ENCODE measurements at places on chromosomes 4 and X.

GRCh38 chr4:20916106-20916505 is 215.8 kb downstream of the PACRGL start:
- no peak for DNase-seq

DNA sequence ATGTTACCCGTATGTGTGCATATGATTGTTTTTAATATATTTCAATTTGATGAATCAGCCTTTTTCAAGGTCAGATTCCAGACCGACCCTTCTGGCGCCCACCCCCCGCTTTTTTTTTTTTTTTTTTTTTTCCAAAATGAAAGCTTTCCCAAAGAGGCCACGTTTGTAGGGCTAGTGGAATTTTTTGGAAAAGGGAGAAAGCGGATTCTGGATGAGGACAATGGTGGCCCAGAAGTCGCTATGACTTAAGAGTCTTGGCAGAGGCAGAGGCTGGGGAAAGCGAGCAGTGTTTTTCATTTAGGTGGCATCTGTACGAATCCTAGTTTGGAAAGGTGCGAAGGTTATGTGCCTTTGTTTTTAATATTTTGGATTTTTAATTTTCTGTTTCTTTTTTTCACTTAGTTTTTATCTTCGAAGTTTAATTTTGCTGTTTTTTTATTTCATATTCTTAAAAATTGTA is 14.6 kb downstream of the NDUFB11 start:
- no peak for DNase-seq

- DNase-seq, result no peak
Measured at GRCh38 chrX:72255445-72255844, 16.6 kb upstream of the ERCC6L start.

GRCh38 chr4:154740462-154740861 is 3.3 kb upstream of the LRAT start:
- peak; percentile 35 for DNase-seq

- no peak for DNase-seq
Measured at GRCh38 chr4:46392421-46392820, 2.5 kb upstream of the GABRA2 start.

- DNase-seq, result no peak
Measured at GRCh38 chr4:101328063-101328602, 19.2 kb downstream of the PPP3CA start.

- no peak for DNase-seq
Measured at GRCh38 chr4:109408711-109409110, 24.9 kb upstream of the SEC24B start.

GRCh38 chr4:81743731-81744435 is 272.2 kb upstream of the RASGEF1B start:
- no peak for DNase-seq

- no peak for DNase-seq
Measured at GRCh38 chr4:95263960-95264359, 284.8 kb downstream of the UNC5C start.

DNA sequence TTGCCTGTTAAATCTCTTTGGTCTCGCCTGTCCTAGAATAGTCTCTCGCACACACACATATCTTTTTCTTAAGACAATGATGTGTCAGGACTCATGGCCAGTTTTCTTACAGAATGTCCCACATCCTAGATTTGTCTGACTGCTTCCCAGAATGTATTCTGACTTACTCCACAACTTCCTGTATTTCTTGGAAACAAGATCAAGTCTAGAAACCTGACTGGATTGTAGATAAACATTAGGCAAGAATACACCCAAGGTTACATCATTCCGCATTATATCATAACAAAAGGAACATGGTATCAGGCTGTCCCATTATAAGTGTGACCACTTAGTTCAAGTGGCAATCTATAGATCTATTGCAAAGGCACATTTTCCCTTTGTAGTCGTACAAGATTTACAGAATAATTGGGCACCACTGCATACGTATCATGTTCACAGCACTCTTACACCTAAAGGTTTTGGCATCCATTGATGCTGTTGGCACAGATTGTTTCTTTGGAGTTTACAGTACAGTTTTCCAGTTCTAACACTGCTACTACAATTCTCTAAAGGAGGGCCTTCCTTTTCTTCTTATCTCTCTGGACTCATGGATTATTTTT is 56.4 kb downstream of the FBXW7 start:
- no peak for DNase-seq

- DNase-seq, result no peak
Measured at GRCh38 chr4:112099701-112100297, 45.5 kb upstream of the FAM241A start.

DNA sequence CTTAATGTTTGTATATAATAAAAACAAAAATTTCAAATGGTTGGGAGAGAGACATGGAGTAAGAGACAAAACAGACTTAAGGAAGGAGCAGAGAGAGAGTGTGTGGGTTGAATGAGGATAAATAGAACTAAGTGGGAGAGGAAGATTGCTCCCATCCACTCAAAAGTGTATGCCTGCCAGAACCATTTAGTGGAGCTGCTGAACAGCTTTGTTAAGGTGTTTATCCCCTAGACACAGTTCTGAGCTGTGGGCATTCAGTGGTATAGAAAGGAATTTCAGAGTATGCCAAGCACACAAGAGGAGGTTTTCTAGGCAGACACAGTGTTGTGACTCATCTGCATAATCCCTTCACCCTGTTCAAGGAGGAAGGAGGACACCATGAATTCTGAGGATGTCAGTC is 508.6 kb upstream of the EPHA5 start:
- no peak for DNase-seq

GRCh38 chr4:118033148-118034052 is 886 bp upstream of the NDST3 start:
- DNase-seq, result peak; percentile 67

DNA sequence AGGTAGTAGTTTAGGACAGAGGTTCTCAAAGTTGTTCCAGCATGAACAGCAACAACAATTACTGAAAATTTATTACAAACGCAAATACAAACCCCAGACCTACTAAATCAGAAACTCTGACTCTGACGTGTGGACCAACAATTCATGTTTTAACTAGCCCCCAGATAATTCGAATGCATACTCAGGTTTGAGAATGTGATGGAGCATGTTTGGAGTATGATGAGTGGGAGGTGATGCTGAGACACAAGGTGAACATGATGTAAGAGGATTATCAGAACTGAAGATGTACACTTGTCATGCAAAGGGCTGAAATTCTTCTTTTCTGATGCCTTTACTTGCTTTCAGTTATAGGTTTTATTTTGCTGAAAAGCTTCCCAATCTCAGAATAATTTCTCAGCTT is 323.0 kb downstream of the INPP4B start:
- DNase-seq, result no peak

- peak; percentile 24 for DNase-seq
Measured at GRCh38 chr4:72569719-72570235, 756 bp upstream of the ADAMTS3 start.

DNA sequence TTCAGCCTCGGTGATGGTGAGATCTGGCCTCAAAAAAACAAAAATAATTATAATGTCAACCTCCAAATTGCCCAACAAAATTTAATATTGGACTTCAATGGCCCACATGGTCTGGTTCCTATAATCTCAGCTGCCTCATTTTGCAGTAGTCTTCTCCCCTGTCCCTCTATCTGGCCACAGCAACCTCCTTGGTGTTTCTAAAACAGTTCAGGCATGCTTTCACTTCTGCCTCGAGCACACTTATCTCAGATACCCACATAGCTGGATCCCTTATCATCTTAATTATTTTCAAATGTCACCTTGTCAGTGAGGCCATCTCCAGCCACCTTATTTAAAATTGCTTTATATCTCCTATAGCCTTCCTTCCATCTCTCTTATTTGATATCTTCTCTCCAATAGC is 52.9 kb upstream of the WDFY3 start:
- DNase-seq, result no peak

DNA sequence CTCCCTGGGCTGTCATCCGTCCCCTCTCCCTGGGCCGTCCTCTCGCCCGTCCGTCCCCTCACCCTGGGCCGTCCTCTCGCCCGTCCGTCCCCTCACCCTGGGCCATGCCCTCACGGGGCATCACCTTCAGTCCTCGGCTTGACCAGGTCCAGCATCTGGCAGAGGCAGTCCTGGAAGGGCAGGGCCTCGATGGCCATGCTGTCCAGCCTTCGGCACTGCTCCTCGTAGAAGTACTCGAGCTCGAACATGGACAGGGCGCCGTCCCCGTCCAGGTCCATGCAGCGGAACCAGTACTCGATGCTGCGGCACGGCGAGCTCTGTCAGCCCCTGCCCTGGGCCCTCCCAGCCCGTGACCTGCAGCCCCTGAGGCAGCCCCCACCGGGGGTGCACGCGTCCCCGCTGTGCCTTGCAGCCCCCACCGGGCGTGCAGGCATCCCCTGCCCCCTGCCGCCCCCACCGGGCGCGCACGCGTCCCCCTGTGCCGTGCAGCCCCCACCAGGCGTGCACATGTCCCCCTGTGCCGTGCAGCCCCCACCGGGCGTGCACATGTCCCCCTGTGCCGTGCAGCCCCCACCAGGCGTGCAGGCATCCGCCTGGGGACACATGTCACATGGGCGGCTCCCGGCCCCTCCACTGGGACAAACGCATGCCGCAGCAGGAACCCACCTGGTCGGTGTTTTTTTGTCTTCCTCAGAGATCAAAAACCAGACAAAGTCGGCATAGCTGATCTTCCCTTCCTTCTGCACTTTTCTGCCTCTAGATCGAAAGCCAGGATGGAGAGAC is 22.2 kb upstream of the GTPBP6 start:
- DNase-seq, result peak; percentile 62

DNA sequence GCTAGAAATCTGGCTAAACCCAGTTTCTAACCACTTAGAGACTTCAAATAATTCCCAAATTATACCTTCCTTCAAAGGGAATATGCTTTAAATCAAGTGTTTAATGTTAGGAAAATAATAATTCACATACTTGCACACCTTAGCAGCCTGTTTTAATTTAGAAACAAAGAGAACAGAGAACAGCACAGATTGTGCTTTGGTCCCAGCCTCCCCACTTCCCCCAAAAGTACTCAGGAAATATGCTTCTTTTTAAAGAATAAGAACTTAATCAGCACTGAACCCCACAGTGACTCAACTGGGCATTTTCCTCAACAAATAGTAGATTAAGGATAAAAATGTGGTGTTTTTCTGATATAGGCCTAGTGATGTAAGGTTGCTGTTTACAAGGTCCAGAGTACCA is 295.8 kb downstream of the GBA3 start:
- DNase-seq, result no peak

DNA sequence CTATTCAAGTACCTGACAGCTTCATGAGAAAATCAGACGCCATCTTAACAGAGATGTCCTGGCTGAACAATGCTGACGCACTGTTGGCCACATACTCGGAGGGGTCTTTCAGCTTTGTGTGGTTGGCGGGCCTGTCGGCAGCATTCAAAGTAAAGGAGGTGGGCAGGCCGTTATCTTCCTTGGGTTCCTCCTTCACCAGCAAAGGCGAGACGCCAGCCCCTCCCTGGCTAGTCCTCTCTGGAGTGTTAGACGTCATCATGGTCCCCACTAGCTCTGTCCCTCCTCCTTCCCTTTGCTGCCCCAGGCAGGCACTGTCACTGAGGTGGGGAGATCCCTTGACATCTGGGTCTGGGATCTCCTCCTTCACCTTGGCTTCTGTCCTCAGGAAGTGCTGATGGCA is 53.0 kb downstream of the ZNF827 start:
- DNase-seq, result no peak

DNA sequence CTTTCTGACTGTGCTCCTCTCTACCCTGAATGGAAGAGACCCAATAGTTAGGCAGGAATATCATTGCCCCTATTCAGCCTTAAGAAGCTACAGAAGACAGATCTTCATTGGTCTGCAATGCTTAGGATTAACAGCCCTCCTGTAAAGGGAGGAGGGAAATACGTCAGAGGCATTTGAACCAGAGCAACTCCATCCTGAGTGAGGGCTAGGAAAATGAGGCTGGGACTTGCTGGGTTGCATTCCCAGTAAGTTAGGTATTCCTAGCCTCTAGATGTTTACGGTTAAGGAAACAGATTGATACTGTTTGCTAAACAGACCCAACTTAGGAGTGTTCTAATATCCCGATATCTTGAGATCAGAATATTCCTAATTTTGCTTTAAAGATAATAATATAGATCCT is 63.5 kb downstream of the PCDH18 start:
- DNase-seq, result no peak

DNA sequence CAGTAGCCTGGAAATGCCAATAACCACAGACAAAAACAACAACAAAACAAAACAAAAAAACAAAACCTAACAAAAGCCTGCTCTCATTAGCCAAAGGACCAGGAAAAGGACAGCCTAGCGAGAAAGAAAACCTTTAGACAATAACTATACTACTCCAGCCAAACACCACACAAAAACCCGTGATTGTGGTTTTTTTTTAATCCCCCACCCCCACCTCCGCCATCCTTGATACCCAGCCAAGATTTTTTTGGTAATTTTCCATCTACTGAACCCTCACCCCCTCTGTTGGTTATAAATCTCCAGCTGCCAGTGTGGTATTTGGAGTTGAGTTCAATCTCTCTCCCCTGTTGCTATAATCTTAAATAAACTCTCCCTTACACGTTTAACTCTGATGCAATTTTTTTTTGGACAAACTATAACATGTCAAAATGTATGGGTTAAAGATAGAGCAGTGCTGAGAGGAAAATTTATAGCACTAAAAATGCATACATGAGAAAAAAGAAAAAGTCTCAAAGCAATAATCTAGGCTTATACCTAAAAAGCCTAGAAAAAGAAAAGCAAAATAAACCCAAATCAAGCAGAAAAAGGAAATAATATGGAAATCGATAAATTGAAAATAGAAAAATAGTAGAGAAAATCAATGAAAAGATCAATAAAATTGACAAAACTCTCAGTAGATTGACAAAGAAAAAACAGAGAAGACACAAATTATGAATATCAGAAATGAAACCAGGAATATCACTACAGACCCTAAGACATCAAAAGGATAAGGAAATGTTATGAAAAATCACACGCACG is 83.7 kb downstream of the NAT8L start:
- DNase-seq, result no peak

GRCh38 chr4:772118-772517 is 53.8 kb downstream of the CPLX1 start:
- DNase-seq, result no peak

DNA sequence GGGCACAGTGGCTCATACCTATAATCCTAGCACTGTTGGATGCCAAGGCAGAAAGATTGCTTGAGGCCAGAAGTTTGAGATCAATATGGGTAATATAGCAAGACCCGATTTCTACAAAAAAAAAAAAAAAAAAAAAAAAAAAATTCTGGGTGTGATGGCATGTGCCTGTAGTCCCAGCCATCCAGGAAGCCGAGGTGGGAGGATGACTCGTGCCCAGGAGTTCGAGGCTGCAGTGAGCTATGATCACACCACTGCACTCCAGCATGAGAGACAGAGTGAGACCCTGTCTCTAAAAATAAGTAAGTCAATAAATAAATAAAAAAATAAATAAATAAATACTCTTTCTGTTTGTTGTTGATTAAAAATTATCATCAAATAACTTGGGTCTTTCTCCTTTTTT is 62.4 kb upstream of the BMPR1B start:
- no peak for DNase-seq
